Psoas muscle (tissue), 8 donors: ENCODE measurements at places on chromosomes 7 and 10. TPM values are rescaled to one million over a fixed set of nuclear protein-coding genes. Genes with fewer than 3 reads are reported as not detected.

The SERPINE1 gene
- 269 TPM for polyA plus RNA-seq

The AGAP3 gene
- polyA plus RNA-seq: 44.7 TPM

The ERV3-1 gene
- 0.80 TPM for polyA plus RNA-seq

- DNase-seq: no peak
These were observed 40.5 kb downstream of the ASB4 start for GRCh38 chr7:95526128-95526738.
